ENCODE measurements at places on chromosomes 7 and 10.

DNA sequence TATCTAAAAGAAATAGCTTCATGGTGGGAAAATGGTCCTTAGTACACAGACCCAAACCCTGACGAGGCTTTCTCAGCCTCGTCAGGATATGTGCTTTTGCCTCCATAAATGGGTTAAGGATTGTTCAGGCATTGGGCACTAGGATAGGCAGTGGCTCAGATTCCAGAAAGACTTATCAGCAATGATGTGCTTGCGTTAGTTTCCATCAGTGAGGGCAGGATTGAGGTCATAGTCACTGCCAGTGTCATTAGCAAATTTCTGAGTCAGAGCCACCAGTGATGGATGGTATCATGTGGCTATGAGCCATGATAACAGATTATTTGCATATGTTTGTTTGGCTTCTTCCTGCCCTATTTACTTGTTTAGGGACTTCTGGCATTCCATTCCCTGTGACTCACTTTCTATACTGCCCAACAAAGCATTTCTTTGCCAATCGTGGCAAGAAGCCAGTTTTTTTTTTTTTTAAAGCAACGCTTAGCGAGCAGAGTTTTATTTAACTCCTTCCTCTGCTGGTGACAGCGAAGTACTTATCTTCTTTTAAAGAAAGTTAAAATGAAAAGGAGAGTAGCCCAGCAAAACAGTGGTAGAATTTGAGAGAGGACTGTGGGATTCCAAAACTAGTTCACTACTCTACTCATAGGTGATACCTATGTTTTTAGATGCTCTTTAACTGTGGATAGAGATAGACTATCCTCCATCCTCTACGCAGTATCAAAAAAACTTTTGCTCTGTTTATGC, 44.4 kb downstream of the MYPN start:
- peak; percentile 98 for DNase-seq

DNA sequence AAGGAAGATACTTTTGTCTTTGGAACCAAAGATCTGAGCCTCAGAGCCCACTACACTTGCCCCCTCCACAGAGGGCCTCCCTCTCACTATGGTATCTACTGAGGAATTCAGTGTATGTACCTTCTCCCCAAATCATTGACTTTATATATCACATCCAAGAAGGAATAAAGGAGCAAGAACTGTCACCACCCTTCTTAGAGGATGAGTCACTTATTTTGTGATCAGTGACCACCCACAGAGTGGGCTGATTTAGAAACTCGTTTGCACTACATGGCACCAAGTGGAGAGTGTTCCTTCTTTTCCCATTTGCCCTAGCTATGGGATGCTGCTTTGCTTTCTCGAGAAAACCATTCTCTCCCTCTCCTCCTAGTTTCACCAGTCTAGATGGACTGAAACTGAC, 5.7 kb downstream of the TMEM243 start:
- no peak for DNase-seq

DNA sequence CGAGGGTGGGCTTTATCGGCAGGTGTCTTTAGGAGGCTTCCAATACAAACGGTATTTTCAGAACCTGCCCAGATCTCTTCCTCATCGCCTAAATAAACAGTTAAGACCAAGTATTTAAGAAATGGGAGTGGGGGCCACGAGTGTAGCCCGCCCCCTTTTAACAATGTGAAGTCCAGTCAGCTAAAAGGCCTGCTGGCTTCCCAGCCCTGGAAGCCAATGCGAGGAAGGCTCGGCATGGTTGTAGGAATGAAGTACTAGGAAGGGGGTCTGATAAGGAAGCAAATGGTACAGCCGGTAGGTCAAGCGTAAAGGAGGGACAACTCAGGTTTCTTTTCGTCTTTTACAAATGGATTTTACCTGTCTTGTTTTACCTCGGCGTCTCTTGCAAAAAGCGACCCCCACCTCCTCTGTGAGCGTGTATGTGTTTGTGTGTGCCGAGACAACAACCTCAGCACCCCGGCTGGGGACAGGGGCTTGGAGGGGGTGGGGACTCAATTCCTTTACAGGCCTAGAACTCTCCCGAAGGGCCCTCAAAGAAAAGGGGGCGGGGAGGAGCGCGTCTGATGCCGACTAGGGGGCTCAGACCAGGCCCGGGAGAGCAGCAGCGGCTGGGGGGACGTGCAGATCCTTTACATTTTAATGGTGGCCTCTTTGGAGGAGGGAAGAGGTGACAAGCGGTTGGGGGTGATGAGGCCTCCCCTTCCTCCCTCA, 147.6 kb downstream of the GPR85 start:
- peak; percentile 21 for DNase-seq

DNA sequence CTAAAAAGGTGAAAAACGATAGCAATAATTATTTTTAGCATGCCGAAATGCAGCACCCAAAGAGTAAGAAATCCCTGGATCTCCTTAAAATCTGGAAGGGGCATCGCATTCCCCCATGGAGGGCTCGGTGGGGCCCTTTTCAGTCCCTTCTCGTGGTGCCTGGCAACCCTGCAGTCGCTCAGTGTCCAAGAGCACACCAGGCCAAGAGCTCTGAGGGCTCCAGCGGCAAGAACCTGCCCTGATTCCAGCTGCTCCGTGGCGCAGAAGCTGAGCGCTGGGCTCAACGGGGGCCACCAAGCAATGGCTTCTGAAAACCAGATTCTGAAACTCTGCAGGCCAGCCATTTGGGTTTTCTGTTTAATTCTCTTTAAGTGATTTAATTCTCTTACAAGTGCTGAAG, 131.2 kb downstream of the PRKAG2 start:
- no peak for DNase-seq

- no peak for DNase-seq
These were observed 25.4 kb downstream of the KAT6B start for GRCh38 chr10:74851831-74852230.

DNA sequence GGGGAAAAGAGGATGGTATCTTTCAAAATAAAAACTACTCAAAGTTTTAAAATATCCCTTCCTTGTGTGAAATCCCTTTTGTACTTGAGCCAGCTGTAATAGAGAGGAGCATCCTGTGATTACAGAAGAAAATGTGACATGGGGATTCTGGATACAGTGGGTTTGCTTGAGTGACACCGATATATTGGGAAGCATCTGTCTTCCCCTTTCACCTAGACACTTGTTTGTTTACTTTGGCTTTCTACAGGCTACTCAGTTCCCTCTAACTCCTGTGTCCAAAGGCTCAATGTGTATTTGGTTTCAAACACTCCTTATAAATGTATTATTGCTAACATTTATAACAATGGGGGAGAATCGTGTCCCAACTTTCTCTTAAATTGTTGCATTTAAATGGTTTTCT, 24.4 kb downstream of the CPED1 start:
- DNase-seq: no peak

GRCh38 chr10:78655979-78656378, 412.8 kb upstream of the ZMIZ1 start:
- no peak for DNase-seq

- no peak for DNase-seq
These were observed 223.6 kb upstream of the SEMA3E start for GRCh38 chr7:83872501-83872900.

DNA sequence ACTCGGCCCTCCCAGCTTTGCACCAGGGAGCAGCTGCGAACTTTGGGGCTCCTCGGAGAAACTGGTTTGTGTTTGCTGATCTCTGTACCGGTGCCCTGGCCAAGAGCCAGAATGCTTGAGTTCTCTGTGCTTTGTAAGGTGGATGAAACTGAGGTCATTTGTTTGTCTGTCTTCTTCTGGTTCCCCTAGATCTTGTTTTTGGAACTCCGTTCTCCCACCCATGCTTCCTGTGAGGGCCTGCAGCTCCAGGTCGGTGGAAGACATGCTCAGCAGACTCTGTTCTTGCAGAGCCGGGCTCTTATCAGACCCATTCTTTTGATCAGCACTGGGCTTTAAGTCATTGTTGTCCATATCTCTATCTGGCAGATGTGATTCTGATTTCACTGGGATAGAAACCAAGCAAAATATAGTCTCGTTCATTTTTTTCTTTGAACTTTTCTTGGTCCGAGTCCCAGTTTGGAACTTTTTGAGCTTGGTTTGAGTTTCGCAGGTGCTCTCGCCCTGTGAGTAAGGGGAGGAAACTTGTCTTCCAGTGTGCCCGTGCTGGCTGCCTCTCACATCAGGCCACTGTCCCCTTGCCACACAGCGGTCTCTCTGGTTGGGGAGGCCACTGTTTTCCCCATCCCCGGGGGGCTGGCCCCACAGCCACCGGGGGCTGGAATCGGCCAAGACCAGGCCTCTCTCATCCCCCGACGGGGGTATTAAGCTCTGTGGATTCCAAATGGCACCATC, 31.2 kb downstream of the JCAD start:
- no peak for DNase-seq

DNA sequence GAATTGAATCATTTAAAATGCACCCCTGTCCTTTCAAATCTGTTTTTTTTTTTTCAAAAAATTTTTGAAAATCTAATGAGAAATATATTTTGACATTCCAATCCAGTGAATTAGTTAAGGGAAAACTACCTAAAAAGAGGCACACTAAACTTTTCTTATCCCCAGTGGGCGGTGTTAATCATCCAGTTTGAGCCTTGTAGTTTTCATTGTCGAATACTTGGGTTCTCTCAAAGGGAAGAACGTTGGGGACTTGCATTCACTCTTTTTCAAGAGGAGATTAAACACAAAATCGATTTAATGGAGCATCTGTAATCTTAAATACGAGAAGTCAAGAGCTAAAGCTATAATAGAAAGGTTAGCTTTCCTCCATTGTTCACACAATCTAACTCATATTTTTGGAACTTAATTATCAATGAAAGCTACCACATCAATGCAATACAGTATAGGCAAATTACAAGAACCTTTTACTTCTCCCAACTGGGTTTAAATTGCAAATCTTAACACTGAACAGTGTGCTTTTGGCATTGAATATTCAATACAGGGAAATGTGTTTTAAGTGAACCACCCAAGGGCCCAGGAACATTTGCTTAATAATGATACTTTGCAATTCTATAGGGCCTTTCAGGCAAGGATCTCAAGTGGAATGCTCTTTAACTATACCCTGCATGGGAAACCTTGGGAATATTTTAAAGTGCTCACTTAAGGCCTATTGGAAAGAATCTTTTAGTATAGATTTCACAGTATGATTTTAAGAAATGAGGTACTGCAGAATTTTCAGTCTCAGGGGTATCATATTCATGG, 13.1 kb upstream of the SP8 start:
- DNase-seq: no peak

- no peak for DNase-seq
These were observed 5.8 kb downstream of the DBNL start for GRCh38 chr7:44050121-44050914.

DNA sequence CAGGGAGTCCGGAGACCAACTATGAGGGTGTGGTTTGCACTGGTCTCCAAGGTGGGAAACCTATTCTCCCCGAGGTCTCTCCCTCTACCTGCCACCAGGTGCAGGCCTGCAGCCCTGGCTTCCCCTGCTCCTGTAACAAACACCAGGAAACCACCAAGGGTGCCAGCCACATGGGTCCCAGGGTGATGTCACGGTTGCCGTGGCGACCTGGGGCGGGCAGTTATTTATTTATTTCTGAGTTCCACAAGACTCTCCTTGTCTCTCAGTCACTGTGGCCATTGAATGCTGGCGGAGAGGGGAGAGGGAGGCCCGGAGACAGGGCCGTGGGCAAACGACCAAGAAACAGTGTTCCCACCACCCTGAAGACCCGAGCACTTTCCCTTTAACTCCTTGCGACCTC, 27.0 kb downstream of the MMD2 start:
- DNase-seq: no peak

DNA sequence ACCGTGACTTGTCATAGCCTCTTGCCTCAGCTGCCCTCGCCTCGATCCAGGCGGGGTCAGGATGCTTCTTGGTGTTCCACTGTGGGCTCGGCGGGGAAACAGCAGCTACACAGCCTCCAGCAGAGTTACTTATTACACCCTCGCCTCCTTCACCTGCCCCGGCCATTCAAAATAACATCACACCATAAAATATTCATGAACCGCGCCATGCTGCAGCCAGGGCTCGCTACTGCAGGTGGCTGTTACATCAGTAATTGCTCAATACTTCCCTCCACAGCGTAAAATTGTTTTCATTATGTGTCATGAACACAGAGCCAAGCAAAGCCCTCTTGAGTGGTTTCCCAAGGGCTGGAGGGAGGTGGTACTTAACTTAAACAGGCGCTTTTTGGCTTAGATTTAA, 241.5 kb upstream of the SP8 start:
- peak; percentile 86 for DNase-seq

DNA sequence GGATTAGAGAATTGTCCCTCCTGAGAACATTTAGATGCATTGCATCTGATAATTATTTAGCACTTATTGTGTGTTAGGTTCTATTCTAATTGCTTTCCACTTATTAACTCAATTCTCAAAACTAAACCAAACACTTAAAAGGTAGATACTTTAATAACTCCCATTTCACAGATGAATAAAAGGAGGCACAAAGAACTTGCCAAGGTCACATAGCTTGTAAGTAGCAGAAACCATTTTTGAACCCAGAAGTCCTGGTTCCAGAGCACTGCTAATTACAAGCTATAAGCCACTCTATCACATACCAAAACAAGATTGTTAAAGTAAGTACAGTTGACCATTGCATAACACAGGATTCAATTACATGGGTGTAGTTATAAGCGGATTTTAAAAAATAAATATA, 164.9 kb downstream of the CPED1 start:
- DNase-seq: no peak

DNA sequence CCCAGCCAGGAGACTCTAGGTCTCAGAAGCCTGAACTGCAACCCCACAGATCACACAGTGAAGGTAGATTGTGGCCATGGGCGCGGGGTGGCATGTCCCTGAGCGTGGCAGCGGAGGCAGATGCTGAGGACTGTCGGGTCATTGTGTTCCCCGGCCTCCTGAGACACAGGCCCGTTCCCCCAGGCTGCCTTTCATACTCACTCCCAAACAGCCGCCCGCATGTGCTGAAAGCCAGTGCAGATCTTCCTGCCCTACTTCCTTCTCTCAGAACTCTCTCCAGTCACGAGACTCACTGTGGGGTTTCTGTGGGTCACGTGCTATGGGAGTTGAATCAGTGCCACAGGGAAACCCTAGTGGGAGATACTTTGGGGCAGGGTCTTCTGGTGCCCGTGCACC, 48.0 kb downstream of the ZNF467 start:
- DNase-seq: no peak

DNA sequence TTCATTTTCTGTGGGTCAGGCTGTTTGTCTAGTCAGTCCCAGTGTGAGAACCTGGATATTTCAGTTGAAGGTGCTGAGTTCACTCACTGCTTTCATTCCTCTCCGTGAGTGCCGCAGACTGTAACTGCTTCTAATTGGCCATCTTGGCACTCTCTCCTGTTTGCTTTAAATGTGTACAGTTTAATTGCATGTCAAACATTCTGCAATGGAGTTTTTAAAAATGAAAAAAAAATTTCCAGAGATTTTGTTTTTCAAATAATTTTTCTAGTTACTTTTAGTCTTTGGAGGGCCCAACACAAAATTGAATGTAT, 87.8 kb downstream of the CCSER2 start:
- no peak for DNase-seq

DNA sequence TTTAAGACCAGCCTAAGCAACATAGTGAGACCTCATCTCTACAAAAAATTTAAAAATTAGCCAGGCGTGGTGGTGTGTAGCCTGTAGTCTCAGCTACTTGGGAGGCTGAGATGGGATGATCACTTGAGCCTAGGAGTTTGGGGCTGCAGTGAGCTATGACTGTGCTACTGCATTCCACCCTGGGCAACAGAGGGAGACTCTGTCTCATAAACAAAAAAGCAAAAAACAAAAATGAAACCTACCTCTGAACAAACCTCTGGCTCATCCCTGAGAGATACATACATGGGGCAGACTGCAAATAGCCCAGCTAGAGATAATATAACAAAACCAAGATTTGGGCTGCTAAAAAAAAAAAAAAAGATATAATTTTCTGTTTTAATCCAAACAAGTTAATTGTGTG, 19.5 kb downstream of the C10orf67 start:
- peak; percentile 20 for DNase-seq

- DNase-seq: peak; percentile 26
These were observed 803.1 kb downstream of the PCDH15 start for GRCh38 chr10:53997953-53998352.

GRCh38 chr7:35286986-35287385, 33.1 kb upstream of the TBX20 start:
- DNase-seq: no peak
